Ureter (tissue), 1 donor: ENCODE measurements at places on chromosomes 7 and 10.

GRCh38 chr7:143410521-143411004, 1.9 kb upstream of the EPHA1 start:
- DNase-seq, result no peak

DNA sequence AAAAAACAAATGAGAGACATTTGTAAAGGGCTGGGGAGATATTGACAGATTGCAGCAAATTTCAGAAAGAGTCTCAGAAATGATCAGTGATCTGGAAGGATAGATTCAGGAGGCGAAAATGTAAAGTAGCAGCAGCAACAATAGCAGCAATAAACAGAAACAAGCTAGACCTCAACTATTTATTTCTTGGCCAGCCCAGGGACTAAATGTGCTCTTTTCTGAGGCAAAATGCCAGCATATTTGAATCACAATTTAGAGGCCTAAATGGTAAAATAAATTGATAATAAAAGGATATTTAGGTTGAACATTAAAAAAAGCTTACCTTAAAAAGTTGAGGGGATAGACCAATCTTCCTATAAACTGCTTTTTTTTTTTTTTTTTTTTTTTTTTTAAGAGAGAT, 134.6 kb upstream of the ITGB1 start:
- DNase-seq, result no peak

DNA sequence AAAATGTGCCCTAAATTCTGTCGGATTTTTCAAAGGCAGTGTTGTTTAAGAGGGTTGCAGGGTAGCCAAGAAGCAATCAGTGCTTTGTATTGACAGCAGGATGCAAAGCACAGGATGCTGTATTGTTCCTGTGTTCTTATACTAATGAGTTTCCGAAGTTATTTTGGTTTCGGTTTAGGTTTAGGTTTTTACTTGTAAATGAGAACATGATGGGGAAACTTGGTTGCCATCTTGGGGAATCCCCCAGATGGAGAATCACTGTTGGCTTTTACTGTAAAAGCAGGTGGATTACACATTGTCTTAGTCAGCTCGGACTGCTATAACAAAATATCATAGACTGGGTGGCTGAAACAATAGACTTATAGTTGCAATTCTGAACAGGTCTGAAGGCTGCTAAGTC, 72.1 kb downstream of the INHBA start:
- no peak for DNase-seq

- no peak for DNase-seq
Observed at GRCh38 chr7:32243687-32244290, 173.6 kb upstream of the PDE1C start.

DNA sequence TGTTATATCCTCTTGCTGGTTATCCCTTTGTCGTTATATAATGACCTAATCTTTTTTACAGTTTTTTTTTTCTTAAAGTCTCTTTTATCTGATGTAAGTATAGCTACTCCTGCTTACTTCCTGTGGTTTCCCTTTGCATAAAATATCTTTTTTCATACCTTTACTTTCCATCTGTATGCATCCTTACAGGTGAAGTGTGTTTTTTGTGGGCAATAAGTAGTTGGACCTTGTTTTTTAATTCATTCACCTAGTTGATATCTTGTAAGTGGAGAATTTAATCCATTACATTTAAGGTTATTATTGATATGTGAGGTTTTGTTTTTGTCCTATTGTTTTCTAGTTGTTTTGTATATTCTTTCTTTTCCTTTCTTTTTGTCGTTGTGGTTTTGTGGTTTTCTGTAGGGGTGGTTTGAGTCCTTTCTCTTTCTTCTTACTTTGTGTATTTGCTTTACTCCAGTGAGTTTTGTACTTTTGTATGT, 168.6 kb downstream of the MLLT10 start:
- DNase-seq, result no peak

GRCh38 chr10:9081253-9081652, 1026.8 kb downstream of the GATA3 start:
- no peak for DNase-seq

DNA sequence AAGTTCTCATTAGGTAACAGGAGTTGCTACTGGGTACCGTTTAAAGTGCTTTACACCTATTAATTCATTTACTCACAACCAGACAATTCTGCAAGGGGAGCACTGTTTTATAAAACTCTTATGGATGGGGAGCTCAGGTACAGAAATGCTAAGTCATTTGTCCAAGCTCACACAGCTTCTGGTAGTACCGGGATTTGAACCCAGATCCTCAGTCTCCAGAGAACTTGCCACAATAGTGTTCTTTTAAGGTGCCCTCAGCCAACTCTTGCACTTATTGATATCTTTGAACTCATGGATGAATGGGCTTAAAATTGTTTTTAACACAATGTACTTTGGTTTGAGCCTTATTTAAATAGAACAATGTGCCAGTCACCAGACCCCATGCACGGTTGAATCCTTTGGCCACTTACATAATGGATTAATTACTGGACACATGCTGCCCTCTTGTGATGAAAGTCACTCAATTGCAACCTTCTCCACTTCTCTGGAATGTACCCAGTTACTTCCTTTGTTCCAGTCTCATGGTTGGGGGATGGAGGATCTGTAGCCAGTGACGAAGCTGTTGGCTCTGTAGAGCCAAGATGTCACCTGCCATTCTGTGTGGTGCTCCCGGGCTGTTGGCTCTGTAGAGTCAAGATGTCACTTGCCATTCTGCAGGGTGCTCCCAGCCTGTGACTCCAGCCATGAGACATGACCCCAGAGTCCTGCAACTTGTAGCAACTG, 65.6 kb downstream of the NOD1 start:
- no peak for DNase-seq

- no peak for DNase-seq
Observed at GRCh38 chr7:55073051-55073511, 54.3 kb downstream of the EGFR start.

GRCh38 chr10:62115321-62115720, 153.3 kb downstream of the RTKN2 start:
- no peak for DNase-seq

DNA sequence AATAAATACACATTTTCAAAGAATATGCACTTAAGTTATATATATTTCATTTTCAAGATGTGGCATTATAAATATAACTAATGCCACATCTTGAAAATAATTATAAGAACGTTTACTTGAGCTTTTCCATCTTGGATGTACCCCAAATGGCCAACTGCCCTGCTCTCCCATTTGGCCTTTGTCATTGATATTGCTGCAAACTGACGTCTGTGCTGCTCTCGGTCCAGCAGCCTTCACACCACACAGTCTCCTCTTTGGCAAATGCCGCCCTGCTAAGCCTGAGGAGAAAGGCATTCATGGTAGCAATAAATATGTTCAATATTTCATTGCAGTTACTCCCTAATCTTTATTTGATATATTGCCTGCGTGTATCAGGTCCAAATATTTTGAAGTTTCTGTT, 384.6 kb upstream of the ADARB2 start:
- DNase-seq, result no peak

DNA sequence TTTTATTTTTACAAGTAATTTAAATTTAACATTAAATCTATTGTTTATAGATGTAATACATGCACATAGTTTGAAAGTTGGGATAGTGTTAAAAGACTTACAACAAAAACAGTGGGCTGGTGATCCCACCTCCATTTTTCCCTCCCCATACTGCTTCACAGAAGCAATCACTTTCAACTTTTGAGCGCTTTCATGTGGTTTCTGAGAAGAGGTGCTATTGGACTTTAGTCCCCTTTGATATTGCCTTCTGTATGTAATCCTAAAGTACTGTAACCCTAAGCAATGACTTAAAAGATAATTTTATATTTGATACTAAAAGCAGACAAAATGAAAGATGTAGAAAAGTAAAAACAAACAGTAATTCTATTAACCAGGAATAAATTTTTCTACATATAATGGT, 88.1 kb upstream of the FAM171A1 start:
- DNase-seq, result no peak
